Uterus (tissue), 4 donors: ENCODE measurements at places on chromosomes 4 and X. TPM values are rescaled to one million over a fixed set of nuclear protein-coding genes. Genes with fewer than 3 reads are reported as not detected.

- H3K27me3 ChIP-seq, result no peaks in the 10 kb centered on the region
- H3K4me3 ChIP-seq, result no peak overlapping the region
- DNase-seq, result no peak
- no peak overlapping the region for H3K27ac ChIP-seq
- H3K36me3 ChIP-seq, result no peaks in the 10 kb centered on the region
Observed at GRCh38 chr4:25811841-25812240, 50.9 kb downstream of the SEL1L3 start.

DNA sequence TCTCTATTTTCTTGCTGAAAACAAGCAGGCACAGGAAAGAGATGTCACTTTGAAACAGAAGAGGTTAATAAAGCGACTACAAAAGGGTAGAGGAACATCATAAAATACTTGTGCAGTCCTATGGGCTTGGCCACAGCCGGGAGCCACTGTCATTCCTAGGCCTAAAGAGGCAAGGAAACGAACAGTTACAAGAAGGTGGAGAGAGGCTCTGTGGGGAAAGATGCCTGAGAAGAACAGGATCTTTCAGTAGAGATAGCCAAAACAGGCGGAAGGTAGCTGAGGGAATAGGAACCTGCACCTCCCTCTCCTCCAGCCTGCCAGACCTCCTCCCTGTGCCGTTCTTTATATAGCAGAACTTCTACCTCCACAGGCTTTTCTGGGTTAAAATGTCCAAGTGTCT is 57.4 kb upstream of the ARSJ start:
- H3K4me3 ChIP-seq, result no peak overlapping the region
- no peak overlapping the region for H3K27ac ChIP-seq
- H3K4me1 ChIP-seq, result no peaks in the 10 kb centered on the region
- H3K36me3 ChIP-seq, result no peaks in the 10 kb centered on the region
- no peak for DNase-seq

GRCh38 chrX:120463241-120463640 is 5.9 kb downstream of the LAMP2 start:
- no peak overlapping the region for H3K27ac ChIP-seq
- no peaks in the 10 kb centered on the region for H3K36me3 ChIP-seq
- H3K27me3 ChIP-seq, result no peaks in the 10 kb centered on the region
- no peaks in the 10 kb centered on the region for H3K4me1 ChIP-seq

DNA sequence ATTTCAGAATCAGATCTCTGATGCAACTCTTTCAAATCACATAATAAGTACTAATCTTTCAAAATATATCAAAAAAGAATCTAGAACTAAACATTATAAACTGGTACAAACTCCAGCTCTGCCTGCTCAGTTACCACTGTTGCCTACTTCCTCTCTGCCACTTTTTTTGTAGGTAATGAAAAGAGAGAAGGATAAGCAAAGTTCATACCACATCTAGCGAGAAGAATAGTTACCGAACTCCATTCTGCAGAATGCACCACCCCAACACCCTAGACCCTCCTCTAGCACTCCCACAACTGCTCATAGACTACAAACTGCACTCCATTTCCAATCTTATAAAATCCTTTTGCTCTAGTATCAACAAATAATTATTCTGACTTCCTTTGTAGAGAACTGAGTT is 19.7 kb upstream of the LRBA start:
- no peak for DNase-seq
- no peaks in the 10 kb centered on the region for H3K36me3 ChIP-seq
- H3K27me3 ChIP-seq, result no peaks in the 10 kb centered on the region
- no peak overlapping the region for H3K27ac ChIP-seq

Gene ADH1B
- 6.7 TPM for total RNA-seq

Gene C4orf51
- total RNA-seq, result not detected

Gene COL4A6
- total RNA-seq, result 51.3 TPM
